ENCODE measurements at places on chromosomes 2 and 18.
A peak's percentile ranks its signal among the peaks of the same experiment; 100 is the strongest.

GRCh38 chr2:168416555-168416954, 39.5 kb upstream of the CERS6 start:
- DNase-seq = no peak

- DNase-seq = no peak
These were observed 79.6 kb downstream of the STPG4 start for GRCh38 chr2:47075361-47076125.

DNA sequence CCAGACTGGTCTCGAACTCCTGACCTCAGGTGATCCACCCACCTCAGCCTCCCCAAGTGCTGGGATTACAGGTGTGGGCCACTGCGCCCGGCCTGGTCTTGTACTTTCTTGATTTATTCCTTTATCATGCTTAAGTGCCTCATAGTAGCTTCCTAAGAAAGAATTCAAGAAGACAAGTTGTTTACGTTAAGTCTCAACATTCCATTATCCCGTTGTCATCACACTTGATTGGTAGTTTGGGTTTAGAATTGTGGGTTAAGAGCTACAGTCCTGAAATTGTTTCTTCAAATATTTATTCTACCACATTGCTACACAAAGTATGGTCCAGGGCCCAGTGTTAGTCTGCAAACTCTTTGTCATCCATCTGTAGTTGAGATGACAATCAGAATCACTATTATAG, 194.0 kb downstream of the VWC2L start:
- no peak for DNase-seq

GRCh38 chr2:96769814-96770213, 9.1 kb downstream of the CNNM4 start:
- peak; percentile 26 for DNase-seq

GRCh38 chr18:13730481-13730880, 4.0 kb downstream of the RNMT start:
- DNase-seq = no peak

GRCh38 chr2:221442128-221442527, 130.0 kb downstream of the EPHA4 start:
- no peak for DNase-seq

GRCh38 chr2:32832821-32833220, 113.9 kb upstream of the LTBP1 start:
- no peak for DNase-seq

- no peak for DNase-seq
These were observed 963.6 kb downstream of the BCL11A start for GRCh38 chr2:59589881-59590280.

DNA sequence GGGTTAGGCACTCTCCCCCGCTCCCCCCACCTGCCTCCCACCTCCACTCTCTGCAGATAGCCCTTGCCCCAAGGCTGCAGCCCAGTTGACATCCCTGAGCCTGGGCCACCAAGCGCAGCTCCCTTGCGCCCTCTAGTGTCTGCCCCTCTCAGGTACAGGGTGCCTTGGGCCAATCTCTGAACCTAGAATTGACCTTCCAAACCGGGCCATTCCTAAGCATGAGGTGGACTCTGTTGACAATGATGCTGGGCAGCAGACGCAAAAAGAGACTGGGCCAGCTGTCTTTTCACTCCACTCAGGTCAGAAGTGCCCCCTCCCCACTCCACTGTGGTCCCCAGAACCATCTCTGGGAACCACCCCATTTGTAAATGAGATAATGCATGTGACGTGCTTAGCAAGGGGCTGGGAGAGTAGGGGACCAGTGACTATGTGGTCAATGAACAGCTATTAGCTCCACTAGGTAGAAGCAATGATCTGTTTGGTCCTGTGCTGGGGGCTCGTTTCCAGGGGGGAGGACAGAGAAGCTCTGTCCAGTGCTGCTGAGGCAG, 43.3 kb upstream of the PLB1 start:
- peak; percentile 38 for DNase-seq

DNA sequence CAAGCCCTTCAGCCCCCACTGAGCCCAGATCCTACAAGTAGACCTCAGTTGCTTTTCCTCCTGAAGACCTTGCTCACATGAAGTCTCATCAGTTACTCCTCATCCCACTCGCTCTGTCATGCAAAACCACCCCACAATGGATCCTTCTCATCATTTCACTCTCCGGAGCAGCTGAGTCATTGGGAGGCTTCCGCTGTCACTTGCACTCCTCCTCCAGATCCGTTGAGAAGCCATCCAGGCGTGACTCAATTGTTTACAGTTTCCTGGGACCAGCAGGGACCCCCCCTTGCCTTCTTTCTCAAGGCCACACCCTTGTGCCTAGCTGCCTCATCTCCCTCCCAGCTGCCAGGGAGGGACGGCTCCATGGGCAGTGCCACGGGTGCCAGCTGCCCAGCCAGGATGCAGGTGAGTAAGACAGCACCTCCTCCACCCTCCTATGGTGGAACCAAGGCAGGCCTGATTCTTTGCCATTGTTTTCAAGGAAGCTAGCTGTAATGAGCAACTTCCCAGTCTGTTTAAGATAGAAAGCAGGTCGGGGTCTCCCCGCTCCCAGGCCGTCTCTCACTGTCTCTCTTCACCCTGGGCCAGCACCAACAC, 16.3 kb downstream of the GPR55 start:
- DNase-seq = no peak

DNA sequence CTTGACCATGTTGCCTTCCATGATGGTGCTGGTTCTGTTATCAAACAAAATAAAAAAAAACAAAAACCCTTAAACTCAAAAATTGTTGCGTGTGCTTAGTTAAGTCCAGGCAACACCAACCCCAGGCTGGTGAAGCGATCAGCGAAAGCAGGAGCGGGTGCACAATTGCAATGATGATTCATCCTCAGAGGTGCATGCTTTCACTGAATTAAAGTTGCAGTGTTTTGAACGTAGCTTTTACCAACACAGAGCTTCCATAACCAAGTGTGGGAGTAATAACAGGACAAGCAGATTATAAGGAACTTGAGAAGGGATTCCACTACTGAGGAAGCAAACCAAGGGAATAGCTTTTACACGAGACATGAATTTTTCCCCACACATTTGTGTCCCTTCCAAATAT, 39.7 kb upstream of the RAPH1 start:
- no peak for DNase-seq

DNA sequence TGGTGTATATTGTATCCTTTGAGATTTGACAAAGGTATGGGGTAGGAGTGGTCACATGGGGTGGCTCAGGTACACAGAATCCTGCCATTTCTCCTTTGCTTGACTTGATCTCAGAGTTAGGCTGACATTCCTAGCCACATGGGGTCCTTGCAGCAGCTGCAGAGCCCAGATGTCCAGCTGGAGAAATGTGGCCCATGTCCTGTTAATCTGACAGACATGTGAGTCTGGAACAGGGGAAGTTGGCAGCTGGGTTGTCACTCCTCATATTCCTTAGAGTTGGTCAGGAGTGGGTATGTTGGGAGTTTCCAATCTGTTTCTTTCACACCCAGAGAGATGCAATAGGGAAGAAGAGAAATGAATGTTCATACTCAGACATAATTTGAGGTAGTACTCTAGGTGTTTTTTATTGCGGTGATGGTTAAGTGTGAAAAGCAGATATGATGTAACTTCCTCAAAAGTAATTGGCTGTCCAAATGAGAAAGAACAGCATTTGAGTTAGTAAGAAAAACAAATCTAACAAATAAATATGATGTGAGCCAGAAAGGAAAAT, 402.6 kb upstream of the MEIS1 start:
- no peak for DNase-seq

- DNase-seq = no peak
These were observed 10.7 kb downstream of the ZEB2 start for GRCh38 chr2:144509001-144509878.

DNA sequence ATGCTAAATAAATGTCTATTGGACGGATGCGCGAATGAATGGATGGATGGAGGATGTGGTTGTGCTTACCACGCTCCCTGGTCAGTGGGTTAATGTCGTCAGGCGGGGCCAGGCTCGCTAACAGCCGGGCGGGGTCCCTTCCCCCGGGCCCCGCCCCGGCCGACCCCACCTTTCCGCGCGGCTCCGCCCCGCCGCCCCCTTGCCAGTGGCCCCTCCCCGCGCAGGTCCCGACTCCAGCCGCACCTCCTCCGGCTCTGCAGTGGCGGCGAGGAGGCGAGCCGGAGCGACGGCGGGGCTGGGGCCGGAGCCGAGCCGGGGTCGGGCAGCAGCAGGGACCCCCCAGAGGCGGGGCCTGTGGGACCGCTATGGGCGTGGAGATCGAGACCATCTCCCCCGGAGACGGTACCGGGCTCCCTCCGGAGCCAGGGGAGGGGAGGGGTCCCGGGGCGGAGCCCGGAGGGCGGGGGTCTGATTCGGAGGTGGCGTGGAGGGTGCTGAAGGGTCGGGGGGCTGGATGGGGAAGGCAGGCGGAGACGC, at the start of gene FKBP1B:
Gene FKBP1B (plus strand): TSS at position 257 of the 537 bp plus-strand sequence. CDS start 109 bp downstream, at position 366.
- no peak for DNase-seq

DNA sequence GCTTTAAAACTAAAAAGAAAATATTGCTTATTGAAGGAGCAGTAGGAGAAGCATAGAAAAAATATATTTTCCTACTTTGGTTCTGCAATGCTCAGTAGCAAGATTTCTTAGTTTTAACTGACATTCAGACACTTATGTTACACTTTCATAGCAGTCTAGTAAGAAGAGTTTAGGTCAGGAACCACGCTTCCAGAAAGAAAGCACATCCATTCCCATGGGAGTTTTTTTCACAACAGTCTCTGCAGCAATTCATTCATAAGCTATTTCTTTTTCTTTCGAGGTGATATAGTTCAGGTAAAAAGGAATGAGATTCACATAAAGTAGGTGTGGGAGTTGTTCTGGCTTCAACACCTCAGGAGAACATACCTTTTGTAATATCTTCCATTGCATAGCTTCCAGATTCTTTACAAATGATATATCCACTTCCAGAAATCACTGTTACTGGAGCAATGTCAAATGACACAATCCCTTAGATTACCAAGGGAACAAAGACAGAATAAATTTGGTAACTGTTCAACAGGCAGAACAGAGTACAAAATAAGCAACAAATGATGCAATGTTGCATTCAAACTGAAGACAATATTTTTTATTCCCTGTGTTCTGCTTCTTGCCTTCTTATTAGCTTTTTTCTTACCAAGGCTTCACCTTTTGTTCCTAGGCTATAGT, 95.2 kb upstream of the GULP1 start:
- DNase-seq = peak; percentile 4

GRCh38 chr2:208373460-208374089, 33.0 kb upstream of the PTH2R start:
- peak; percentile 21 for DNase-seq

GRCh38 chr2:51018145-51018544, 13.8 kb downstream of the NRXN1 start:
- no peak for DNase-seq

- no peak for DNase-seq
These were observed 54.1 kb downstream of the PXDN start for GRCh38 chr2:1690056-1690775.

GRCh38 chr2:169221745-169222369, 140.5 kb downstream of the LRP2 start:
- no peak for DNase-seq

DNA sequence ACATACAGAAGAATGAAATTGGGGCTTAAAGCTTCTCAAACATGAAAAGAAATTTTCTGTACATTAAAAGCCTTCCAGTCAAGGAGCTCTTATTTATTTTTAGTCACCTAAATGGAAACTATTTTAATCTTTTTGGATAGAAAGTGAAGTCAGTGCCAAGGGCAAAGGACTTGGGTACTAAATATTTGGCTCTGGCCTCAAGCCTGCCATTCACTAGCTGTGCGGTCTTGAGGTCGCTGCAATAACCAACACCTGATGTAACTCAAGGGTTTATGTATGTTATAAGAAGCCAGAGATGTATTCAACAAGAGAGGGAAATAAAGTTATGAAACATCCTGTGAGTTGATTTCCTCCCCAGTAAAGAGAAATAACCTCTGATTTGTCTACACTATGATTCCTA, 49.5 kb upstream of the LRATD1 start:
- no peak for DNase-seq

DNA sequence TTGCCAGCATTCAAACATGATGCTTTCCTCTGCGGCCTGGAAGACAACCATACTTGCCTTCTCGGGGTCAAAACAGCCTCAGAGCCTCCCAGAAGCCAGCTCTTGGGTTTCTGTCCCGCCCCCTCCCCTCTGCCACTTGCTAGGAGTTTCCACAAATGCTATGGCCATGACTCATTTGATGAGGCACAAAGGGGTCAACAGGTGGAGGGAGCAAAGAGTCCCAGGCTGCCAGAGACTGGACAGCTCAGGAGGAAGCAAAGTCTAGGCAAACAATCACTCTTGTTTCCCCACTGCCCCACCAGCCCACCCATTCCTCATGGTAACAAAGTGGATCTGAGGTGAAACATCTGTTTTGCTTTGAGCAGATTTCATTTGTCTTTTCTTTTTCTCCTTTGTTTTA, 551.1 kb downstream of the TNS1 start:
- DNase-seq = no peak

DNA sequence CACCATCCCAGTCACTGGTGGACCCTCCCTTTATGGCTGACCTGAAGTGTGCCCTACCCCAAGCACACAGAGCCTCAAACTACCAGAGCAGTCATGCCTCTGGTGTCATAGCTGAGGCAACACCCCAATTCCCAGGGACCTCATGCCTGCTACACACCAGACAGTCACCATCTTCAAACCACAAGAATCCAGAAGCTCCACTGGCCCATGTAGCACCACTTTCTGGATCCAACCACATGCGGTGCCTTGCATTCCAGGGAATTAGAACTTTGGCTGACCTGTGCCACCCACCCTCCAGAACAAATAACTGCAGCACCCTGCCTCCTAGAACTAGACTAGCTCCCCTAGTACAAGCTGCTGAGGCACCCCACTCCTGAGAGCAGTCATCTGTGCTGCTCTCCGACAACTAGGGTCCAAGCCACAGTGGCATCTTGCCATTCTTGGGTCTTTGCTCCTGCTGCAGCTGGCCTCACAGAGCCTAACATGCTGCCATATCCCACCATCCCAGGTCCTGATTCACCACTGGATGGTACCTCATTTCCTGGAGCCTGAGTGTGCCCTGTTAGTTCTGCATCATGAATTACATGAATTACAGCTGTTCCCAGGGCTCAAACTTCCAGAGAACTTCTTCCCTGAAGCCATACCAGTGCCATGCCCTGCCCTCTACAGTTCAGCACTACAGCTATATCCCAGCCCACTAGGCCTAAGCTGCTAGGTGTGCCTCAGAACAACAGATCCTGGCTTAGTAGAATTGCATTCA, 243.8 kb upstream of the CHST9 start:
- DNase-seq = no peak

- DNase-seq = no peak
These were observed 92.2 kb upstream of the ITGB6 start for GRCh38 chr2:160292225-160292624.

- DNase-seq = peak; percentile 88
These were observed at the start of gene DNMT3A for GRCh38 chr2:25341753-25342371. Gene DNMT3A (minus strand): TSS chr2:25341925. CDS start chr2:25313984, 27,941 bp downstream.

DNA sequence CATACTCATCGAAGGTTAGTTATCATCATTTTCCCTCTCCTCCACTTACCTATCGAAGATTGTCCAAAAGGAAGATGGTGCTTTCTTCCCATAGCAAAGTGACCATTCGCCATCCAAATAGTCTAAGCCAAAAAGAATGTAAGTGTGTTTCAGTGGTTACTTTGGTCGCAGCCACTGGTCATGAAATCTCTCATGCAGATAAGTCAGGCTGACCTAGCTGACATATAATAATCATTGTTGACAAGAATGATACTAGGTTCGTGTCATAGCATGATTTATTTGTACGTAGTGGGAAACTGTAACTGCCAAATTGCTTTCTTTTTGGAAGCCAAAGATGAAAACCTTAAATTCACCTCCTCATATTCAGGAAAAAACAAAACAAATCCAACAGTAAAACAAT, 89.6 kb upstream of the PMAIP1 start:
- no peak for DNase-seq

GRCh38 chr2:18959952-18960717, 370.8 kb upstream of the NT5C1B start:
- DNase-seq = no peak

- DNase-seq = peak; percentile 92
These were observed 57.2 kb downstream of the MAP4K3 start for GRCh38 chr2:39379643-39380524.

Measured in hippocampal formation (tissue), 2 donors.